ENCODE measurements at places on chromosomes 7 and 10.

DNA sequence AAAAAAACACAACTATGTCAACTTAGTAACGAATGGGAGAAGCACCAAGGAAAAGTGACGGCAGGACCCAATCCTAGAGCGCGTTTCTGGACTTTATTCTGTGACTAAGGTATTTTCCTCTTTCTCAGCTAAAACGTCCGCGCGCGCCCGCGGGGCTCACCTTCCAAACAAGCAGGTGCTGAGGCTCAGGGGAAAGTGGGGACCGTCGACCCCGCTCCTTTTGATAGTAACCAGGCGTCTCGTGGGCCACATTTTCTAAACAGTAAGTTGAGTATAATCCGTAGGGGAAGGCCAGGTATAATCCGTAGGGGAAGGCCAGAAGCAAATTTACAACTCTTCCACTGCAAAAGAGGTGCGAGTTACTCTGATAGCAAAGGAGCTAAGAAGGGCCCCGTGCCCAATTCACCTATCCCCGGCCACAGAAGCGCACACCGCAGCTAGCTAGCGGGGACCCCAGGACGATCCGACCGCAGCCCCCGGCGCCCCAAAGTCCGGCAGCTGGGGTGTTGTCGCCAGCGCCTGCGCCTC is 743 bp downstream of the MKI67 start:
- DNase-seq, result no peak

DNA sequence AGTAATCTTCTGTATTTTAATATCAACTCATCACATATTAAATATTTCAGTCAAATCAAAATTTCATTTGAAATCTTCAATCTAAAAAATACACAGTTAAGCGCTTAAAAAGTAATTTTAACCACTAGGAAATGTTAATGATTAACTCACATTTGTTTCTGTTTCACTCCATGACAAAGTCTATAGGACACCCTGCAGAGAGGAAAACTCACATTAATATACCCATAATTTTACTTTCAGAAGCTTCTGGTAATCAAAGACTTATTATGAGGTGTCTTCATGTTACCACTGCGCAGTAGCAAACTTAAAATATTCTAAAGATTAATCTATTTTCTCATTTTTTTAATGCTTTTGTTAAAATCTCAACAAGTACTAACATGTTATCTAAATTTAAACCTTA is 41.0 kb upstream of the ZNF518A start:
- DNase-seq, result no peak

DNA sequence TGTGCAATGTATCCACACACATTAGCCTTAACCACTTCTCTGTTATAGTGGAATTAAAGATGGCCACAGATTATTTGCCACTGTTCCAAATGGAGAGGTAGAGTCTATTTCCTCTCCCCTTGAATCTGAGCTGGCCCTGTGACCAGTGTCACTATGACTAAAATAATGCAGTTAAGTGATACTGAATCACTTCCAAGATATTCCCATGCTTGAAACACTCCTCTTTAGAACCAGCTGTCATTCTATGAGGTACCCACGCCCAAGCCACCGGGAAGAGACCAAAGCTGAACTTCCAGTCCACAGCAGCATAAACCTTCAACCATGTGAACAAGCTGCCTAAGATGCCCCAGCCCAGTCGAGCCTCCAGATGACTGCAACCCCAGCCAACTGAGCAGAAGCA is 2.1 kb upstream of the DHX32 start:
- no peak for DNase-seq

DNA sequence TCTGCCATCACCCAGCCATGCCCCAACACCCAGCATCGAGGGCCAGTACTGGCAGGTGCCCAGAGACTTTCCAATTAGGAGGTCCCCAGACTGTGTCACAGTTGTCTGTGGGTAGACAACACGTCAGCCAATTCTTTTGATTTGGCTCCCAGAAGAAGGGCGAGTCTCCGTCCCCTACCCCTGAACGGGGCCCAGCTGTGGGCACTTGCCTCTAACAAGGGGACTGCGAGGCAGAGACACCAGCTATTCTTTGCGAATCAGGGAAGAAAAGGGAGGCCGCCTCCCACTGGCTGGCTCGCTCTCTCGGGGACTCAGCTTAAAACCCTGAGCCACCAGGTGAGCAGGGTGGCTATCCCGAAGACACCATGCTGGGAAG is 167.3 kb downstream of the USP6NL start:
- DNase-seq, result no peak

- DNase-seq, result peak; percentile 87
Measured at GRCh38 chr7:2641406-2642393, 9.9 kb downstream of the TTYH3 start.

DNA sequence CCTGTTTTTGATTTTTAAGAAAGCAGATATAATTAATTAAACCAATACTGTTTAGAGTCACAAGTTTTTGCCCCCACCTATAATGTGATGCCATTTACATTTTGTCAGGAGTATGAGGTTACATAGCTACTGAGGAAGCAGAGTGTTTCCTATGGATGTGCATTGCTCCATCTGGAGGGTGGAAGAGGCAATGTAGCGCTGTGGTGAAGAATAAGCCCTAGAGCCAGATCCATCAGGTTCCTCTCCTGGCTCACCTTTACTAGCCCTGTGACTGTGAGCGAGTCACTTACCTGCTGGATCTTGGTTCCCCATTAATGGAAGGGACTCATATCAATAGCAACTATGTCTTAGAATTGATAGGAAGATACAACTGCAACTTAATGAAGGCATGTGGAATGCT is 216.0 kb downstream of the GPAM start:
- no peak for DNase-seq

GRCh38 chr7:32648408-32649156 is 153.3 kb downstream of the AVL9 start:
- DNase-seq, result no peak

DNA sequence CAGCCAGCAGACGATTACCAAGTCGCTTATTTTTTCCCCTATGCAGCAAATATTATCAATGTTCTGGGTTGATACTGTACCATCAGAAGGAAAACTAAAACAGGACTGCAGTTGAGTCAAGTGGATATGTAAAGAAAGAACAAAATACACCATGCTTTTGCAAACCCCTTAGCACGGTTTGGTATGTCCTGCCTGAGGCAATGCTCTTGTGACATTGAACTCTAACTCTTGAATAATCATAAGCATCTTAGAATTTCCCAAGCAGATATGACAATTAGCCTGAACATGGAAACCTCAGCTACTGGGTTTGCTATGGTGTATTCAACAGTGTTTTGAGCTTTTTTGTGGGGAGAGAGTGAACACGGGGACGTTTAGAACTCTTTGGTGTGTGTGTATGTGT is 107.4 kb downstream of the ETV1 start:
- DNase-seq, result no peak

DNA sequence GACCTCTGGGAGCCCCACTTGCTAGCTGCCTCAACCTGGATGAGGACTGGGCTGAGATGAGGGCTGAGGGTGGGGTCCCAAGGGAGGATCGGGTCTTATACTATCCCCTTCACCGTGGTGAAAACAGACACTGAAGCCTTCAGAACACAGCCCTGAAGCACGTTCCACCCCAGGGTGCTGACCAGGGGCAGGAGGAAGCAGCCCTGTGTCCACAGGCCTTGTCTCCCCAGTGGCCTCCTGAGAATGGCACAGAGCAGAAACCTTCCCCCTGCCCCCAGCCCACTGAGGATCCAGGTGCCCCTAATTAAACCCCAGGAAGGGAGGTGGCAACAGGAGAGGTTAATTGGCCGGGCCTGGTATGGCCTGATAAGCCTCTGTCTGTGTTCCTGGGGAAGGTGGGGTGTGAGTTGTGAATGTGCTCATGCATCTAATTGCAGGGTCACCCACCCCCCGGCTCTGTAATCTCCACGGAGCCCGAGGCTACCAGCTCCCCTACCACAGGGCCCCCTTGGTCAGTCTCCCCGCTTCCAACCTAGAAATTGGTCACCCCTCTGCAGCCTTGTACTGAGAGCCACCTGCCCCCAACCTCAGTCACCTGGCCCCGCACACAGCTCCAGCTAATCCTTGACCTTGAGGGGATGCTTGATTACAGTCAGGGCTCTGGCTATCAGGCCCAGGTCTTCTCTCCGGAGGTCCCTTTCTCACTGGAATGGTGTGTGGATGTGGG is 159.0 kb upstream of the UNC5B start:
- no peak for DNase-seq

- DNase-seq, result no peak
Measured at GRCh38 chr7:43481902-43482678, 100.8 kb upstream of the STK17A start.

DNA sequence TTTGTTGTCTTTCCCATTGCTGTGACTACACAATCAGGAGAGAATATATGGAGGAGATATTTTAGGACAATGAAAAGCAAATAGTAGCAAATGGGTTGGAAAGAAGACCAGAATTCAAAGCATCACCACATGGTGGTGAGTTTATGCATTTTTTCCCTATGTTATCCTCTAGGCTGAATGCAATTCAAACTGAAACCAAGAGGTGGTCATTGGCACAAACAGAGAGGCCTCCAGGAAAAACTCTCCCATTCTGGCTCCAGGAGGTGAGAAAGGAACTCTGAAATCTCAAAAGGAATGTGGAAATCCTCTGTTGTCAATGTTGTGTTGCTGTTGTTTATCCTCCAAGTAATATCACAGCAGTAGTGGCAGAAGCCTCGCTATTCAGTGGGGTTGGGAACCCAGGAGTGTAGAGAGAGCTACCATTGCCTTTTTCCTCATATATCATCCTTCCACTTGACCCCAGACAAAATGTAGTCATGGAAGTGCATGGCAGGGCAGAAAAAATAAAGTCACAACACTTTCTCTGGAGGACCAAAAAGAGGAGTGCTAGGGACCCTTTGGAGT is 819.1 kb downstream of the GRID1 start:
- no peak for DNase-seq

DNA sequence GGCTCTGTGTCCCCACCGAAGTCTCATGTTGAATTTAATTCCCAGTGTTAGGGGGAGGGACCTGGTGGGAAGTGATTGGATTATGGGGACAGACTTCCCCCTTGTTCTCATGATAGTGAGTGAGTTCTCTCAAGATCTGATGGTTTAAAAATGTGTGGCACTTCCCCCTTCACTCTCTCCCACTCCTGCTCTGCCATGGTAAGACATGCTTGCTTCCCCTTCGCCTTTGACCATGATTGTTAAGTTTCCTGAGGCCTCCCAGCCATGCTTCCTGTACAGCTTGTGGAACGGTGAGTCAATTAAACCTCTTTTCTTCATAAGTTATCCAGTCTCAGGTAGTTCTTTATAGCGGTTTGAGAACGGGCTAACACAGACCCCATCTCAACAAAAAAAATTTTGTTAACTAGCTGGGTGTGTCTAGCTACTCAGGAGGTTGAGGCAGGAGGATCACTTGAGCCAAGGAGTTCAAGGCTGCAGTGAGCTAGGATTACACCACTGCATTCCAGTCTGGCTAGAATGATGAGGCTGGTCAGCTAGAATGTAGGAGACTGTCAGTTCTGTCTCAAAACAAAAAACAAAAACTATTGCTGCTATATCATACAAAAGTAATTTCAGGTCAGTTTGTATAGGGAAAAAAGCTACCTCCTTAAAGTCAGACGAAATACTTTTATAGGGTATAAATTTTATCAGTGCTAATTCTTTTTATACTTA is 57.7 kb downstream of the ATAD1 start:
- peak; percentile 86 for DNase-seq

GRCh38 chr10:71610651-71611050 is 108.9 kb downstream of the C10orf105 start:
- no peak for DNase-seq

GRCh38 chr10:76112826-76113150 is 681.4 kb downstream of the LRMDA start:
- DNase-seq, result no peak

- no peak for DNase-seq
Measured at GRCh38 chr10:97514344-97514743, 15.6 kb downstream of the UBTD1 start.

GRCh38 chr7:3461923-3462322 is 160.9 kb downstream of the SDK1 start:
- DNase-seq, result no peak

DNA sequence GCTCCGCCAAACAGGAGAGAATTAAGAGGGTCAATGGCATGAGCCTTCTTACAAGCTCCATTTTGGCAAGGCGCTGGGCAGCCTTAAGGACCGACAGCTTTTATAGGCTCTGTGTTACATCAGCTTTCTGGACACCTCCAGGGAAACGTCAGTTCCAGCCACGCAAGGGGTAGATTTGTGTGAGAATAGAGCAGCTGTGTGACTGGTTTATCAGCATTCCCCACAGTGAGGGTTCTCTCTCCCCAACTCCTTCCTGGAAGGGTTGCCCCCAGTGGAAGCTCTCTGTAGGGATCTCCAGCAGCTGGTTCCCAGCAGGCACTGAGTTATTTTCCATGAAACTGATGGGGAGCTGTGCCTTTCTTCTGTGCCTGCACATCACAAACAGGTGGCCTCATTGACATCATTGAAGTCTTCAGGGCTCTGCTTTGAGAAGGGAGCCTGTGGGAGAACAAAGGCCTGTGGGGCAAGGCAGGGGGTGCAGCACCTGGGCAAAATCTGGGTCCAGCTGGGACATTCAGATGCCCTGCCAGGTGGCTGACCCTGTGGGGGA is at the start of gene CUZD1:
Gene CUZD1, minus strand, starts transcription at position 75 of the 550 bp plus-strand sequence. Its CDS starts 14 bp downstream, at position 61.
- DNase-seq, result no peak

DNA sequence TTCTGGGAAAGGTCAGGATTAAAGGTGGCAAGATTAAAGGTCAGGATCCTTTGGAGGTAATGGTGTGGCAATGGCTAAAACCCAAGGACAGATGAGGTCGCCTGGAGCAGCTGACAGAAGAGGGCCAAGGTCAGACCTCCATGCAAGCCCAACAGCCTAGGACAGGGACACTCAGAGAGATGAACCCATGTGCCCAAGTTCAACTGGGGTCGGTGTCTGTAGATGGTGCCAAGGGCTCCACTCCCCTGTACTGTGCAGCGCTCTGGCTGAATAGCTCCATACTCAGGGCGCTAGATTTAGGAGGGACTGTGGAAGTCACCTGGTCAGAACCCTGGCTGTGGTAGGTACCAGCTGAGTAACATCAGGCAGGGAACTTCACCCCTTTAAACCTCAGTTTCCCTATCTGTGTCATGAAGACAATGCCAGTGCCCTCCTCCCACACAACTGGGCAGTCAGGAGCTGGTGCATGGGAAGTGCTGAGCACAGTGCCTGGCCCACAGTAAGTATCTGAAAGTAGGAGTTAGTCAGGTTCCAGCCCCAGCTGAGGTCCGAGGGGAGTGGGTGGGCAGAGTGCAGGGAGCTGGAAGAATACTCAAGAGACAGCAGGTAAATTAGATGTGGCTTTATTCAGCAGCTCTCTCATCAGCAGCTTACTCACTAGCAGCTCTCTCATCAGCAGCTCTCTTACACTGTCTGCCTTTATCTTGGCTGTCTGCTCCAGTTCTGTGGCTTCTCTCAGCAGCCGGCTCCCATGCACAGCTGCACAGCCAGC is 327.1 kb downstream of the GLRX3 start:
- DNase-seq, result no peak

DNA sequence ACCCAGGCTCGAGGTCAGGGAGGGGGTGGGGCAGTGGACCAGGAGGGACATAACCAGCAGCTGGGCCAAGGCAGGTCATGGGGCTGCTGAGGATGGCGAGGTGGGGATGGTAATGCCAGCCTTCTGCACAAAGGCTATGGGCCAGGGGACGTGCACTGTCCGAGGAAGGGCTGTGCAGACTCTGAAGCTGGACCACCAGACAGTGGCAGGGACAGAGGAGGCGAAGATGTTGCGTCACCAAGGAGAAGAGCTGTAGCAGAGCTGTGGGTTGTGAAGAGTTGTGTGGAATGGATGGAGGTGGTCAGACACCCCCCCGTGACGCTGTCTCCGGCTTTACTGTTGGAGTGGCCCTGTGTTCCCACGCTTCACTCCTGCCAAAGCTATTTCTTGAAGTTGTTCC is 1.8 kb downstream of the CLEC2L start:
- no peak for DNase-seq

GRCh38 chr10:3671386-3671955 is 113.5 kb downstream of the KLF6 start:
- DNase-seq, result peak; percentile 46

GRCh38 chr7:88363869-88364268 is 57.2 kb upstream of the STEAP4 start:
- no peak for DNase-seq

All from inflammatory macrophage (primary cell).